ENCODE measurements at places on chromosomes 6 and 20.

DNA sequence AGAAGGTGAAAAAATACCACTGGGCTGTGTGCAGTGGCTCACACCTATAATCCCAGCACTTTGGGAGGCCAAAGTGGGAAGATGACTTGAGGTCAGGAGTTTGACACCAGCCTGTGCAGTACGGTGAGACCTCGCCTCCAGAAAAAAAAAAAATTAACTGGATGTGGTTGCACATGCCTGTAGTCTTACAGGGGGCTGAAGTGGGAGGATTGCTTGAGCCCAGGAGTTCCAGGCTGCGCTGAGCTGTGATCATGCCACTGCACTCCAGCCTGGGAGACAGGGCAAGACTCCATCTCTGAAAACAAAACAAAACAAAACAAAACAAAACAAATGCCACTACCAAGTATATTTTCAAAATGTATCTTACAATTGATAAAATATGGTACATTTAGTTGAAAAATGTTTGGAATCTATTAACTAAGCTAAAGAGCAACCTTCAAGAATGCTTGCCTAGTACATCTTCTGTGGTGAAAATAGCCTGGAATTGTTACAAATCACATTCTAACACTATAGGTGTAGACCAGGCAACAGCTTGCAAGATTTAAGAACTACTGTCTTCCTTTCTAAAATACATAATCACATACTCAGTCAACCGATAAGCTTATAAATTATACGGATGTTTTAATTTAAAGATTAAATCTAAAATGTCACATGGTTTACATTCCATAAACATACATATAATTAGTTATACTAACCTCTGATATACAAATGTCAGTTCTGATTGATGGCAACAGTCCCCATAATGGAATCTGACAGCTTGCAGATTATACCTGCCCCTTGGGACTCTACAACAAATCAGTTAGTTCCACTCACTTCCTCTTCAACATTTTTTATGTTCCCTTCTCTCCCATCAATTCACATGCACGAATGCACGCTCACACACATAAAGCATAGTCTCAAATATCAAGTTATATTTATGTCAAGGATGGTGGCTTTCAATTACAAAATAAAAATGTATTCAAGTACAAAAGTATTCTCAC is 150.8 kb downstream of the ASCC3 start:
- no peak for DNase-seq

GRCh38 chr6:10395704-10396546 is 18.9 kb downstream of the TFAP2A start:
- no peak for DNase-seq

- DNase-seq: no peak
These were observed 63.7 kb upstream of the PTPN1 start for GRCh38 chr20:50446351-50447101.

- DNase-seq: no peak
These were observed 117.6 kb upstream of the UST start for GRCh38 chr6:148629181-148629580.

- no peak for DNase-seq
These were observed 35.3 kb downstream of the CD24 start for GRCh38 chr6:106939208-106939607.

- no peak for DNase-seq
These were observed 308.3 kb downstream of the LAMA2 start for GRCh38 chr6:129191235-129191634.

DNA sequence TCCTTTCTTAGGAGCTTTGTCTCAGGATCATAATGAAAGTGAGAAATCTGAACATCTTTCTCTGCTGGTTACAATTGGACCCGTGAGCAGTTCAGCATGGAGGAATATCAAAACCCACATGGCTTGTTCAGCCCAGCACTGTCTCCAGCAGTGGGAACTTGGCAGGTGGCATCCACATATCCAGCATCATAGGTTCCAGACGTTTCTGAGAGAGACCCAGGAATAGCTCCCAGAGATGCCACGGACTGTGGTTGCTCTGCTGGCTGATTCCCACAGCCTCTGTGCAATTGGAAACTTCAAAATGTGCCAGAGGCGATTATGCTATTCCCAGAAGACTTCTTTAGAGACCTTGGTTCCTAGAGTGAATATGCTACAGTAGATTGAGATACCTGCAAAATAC is 76.4 kb downstream of the PHACTR2 start:
- DNase-seq: no peak

GRCh38 chr20:50635676-50636600 is 55.4 kb downstream of the RIPOR3 start:
- peak; percentile 67 for DNase-seq

- DNase-seq: no peak
These were observed 19.5 kb downstream of the LRRN4 start for GRCh38 chr20:6034134-6034969.

DNA sequence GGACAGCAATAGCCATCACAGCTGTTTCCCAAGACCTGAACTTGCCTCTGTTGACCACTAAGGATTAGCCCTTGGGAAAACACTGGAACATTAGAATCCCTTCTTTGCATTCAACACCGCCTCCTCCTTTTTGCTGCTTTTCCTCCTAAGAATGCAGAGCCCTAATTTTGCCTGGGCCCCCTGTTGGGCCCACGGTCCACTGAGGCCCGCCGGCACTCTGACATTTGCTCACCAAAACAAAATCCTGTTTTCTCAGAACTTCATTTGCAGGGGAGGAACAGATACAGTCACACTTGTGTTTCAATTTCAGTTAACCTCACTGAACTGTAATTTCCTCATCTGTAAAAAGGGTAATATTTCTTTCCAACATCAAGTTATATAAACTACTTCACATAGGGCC is 116.0 kb upstream of the JARID2 start:
- no peak for DNase-seq

GRCh38 chr6:123091091-123091895 is 95.3 kb downstream of the CLVS2 start:
- no peak for DNase-seq

- DNase-seq: no peak
These were observed 292.1 kb downstream of the SOX4 start for GRCh38 chr6:21885532-21886114.

- no peak for DNase-seq
These were observed 54.9 kb upstream of the IER3 start for GRCh38 chr6:30799210-30799609.

- DNase-seq: no peak
These were observed 28.8 kb upstream of the MOXD1 start for GRCh38 chr6:132430110-132430509.

DNA sequence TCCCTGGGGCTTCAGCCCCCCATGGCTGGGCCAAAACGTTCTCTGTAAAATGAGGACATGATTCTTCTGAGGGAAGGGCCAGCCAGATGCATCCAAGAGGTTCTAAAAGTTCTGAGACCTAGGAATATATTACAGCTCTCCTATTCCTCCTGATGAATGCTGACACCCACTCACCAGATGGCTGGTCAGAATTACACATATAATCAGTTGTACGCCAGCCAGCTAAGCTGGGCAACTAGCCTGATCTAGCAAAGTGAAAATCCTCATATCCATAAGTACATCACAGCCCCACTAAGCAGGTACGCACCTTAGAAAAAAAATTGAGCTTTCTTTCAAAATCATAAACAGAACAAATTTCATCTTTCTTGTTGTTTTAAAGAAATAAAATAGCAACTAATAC is 34.8 kb downstream of the C6orf118 start:
- no peak for DNase-seq

Measured in memory B cell (primary cell).